ENCODE measurements at places on chromosomes 2 and 18.

- no peak for DNase-seq
Measured at GRCh38 chr2:75801234-75801982, 90.7 kb upstream of the GCFC2 start.

GRCh38 chr2:177857538-177857937 lies 215.0 kb downstream of the PDE11A start:
- no peak for DNase-seq

DNA sequence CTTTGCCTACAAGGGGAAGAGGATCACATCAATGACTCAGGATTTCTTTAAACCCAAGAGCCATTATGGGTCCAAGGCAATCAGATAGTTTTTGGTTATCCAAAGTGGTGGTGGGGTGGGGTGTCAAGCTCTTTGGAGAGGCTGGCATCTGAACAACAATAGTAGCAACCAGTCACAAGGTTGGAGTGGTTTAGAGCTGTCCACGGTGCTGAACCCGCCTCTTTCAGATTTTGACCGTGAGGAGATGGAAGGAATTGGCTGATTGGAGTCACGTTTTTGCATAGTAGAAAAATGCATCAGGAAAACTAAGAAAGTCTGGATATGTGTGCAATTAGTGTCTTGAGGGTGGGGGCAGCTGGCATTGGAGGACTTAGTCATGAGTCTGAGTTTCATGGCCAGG lies 159.9 kb downstream of the LOXHD1 start:
- DNase-seq = no peak

GRCh38 chr2:156088587-156088986 lies 243.9 kb downstream of the NR4A2 start:
- DNase-seq = no peak

DNA sequence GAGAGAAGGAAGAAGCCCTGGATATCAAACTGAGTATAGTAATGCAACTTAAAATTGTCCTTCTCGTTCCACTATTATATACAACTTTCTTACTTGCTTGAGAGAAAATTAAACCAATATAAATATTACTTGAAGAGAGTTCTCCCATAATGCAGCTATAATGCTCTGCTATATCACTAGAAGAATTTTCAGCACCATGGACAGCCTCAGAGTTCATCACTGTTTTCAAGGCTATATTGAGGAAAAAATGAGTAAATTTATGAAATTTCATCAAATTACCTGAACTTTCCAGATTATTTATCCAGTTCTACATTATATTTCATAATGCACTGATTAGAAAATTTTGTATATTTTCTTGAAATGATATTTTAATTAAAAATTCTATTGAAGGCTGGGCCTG lies 1053.5 kb upstream of the FAM98A start:
- DNase-seq = no peak

GRCh38 chr2:20617081-20617575 lies 33.8 kb downstream of the HS1BP3 start:
- no peak for DNase-seq

DNA sequence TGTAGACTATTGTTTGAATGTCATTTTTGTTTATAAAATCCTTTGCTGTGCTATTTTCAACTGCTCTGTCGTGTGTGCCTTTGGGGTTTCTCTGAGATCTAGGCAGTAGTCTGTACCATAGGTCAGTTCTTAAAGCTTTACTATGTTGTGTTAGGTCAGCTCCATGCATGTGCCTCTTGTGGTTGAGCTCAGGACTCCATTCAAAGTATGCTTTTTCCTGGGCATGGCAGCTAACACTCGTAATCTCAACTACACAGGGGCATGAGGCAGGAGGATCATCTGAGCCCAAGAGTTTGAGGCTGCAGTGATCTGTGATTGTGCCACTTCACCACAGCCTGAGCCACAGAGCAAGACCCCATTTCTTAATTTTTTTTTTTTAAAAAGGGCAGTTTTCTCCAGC lies 174.4 kb upstream of the SPHKAP start:
- no peak for DNase-seq

DNA sequence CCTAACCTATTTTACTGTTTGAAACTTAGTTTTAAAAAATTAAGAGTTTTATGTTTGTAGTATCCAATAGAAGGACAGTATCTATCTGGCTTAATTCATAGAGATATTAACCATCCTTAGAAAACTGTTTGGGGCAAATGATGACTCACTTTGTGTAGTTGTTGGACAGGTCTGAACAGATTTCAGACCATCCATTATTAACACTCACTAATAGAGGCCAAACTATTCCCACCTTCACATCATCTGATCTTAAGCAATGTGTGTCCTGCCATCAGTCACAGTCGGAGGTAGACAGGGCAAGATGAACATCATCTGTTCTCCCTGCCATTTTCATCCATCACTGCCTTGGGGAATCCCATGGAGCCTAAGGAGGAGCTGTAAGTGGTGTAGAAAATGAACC lies 164.6 kb upstream of the DCC start:
- no peak for DNase-seq

DNA sequence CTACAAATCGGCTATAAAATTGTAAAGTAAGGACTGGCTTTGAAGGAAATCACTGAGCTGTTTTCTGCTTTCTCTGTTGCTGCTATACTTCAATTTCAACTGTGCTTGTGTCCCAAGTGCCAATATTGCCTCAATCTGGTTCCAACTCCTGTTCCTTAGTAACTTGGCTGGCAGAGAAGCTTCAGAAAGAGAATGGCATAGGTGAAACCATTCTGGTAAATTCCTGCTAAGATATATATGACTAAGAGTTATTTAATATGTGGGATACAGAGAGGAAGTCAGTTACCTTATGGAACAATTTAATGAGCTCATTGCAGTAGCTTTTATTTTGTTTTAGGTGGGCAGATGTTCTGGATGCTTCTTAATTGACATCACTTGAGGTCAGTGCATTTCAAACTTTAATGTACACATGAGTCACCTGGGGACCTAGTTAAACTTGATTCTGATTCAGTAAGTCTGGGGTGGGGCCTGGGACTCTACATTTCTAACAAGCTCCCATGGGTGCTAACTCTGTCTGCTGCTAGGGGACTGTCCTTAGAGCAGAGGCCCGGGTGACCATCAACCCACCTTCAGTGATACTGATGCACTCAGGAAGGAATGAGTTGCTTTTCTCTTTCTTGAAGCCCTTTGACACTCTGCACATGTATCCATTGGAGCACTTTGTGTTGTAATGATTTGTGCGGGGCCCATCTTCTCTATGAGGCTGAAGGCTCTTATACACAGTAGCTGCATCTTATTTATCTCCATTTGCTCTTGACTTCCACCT lies 47.6 kb downstream of the LIPG start:
- no peak for DNase-seq

DNA sequence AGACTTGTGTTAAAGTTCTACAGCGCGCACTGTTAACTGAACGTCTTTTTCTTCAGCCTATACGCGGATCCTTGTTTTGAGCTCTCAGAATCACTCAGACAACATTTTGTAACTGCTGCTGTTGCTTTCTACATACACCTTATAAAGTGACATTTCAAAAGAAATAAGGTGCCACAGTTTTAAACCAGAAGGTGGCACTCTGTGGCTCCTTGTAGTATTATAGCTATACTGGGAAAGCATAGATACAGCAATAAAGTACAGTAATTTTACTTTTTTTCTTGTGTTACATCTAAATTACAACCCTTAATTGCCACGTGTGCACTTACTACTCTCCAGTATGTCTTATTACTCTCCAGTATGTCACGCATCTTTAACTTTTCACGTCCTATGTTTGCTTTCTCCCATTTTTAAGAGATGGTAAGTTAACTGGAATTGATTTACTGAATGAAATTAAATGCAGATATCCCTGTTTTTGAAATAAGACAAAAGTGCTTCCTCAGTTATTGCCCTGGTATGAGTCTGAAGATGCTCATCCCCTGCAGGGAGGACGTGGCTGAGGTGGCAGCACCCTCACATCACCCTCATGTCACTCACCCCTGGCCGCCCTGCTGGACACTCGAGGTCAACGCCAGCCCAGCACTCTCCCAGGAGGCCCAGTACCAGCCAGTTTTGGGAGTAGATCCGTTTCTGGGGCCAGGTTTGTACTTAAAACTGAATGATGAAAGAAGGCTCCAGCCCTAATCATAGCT lies 37.8 kb downstream of the GORASP2 start:
- DNase-seq = no peak

DNA sequence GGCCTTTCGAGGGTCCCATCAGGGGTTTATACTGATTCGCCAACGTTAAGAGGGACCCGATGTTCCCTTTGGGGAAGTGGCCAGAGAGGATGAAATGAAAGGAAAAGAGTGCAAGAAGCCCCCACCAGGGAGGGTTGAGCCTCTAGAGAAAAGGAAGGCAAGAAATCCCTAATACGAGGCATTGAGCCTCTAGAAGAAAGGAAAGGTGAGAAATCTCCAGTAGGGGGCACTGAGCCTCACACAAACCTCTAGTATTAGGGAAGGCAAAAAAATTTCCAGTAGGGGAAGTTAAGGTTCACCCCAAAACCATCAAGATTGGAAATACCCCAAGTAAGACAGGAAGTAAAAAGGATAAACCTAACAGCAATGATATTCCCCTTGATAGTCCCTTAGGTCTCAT lies 9.8 kb upstream of the SAP130 start:
- no peak for DNase-seq

- no peak for DNase-seq
Measured at GRCh38 chr2:226984750-226985582, 149.1 kb downstream of the RHBDD1 start.

- no peak for DNase-seq
Measured at GRCh38 chr2:74756356-74756890, 77.5 kb upstream of the HK2 start.

GRCh38 chr2:187916799-187917198 lies 362.6 kb upstream of the TFPI start:
- no peak for DNase-seq

GRCh38 chr2:200367155-200367554 lies 60.7 kb downstream of the SPATS2L start:
- no peak for DNase-seq

DNA sequence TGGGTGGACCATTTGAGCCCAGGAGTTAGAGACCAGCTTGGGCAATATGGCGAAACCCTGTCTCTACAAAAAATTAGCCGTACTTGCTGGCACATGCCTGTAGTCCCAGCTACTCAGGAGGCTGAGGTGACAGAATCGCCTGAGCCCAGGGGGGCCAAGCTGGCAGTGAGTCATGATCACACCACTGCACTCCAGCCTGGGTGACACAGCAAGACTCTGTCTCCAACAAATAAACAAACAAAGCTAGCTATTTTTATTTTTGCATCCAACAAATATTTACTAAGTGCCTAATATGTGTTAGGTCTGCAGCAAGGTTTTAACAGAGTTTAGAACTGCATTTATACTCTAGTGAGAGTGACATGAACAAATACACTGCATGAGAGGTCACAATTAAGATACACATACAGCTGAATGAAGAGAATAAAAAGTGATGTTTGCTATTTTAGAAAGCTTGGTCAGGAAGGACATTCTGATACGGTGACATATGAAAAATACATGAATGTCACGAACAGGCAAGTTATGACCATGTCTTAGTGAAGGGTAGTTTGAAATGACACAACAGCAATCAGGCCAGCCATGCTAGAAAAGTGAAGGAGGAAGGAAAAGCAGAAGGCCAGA lies 83.2 kb upstream of the FRZB start:
- DNase-seq = no peak

DNA sequence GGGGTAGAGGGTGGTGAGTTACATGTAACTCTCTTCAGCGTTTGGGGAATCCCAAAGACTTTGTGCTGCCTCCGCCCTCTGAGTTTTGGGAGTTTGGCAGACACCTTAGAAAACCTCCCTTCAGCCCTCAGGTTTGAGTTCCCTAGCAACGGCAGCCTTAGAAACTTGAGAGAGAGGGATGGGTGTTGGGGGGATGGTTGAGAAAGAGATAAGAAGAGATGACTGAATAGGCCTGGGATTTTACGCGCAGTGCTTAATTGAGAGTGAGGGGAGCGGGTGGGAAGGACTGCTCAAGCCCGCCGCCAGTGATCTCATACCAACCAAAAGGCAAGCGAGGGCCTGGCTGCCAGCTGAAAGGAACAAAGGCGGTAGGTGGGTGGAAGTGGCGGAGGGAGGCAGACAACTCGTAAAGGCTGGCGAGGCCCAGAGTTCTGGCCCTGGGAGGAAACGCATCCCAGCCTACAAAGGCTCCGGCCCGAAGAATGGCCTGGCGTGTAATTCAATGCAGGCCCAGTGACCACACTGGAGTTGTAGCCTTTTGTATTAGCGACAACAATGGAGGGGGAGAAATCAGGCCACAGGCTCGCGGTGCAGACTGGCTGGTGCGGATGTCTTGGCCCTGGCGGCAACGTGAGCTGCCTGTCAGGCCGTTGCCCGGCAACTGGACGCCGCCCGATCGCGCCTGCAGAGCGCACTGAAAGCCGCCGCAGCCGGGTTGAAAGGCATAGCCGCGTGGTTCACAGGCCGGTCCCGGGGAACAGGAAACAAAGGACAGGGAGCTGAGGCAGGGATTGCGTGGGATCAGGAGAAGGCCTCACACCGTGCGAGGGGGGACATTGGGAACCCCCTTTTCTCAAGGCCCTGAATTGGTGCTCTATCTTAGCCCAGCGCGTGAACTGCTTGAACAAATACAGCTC lies 39.9 kb upstream of the DARS1 start:
- no peak for DNase-seq

DNA sequence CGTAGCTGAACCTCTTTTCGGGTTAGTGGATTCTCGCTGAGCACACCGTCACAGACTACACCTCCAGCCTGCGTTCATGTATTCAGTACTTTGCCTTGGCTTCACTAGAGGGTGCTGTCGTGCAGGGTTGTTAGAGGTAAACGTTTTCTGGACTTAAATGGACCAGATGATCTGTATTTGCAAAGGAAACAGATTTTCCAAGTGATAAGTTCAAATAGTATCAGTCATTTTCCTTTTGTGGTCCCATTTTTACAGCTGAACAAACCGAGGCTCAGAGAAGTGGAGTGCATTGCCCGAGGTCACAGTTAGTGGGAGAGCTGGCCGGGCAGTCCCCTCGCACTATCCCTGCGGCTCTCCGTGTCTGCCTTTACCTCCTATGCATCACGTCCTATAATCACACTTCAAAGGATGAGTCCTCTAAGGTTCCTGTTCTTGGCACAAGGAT lies 125.9 kb downstream of the MAP4K4 start:
- no peak for DNase-seq

- no peak for DNase-seq
Measured at GRCh38 chr2:147345246-147345645, 499.6 kb upstream of the ACVR2A start.

- no peak for DNase-seq
Measured at GRCh38 chr18:9779630-9780029, 71.5 kb downstream of the RAB31 start.

DNA sequence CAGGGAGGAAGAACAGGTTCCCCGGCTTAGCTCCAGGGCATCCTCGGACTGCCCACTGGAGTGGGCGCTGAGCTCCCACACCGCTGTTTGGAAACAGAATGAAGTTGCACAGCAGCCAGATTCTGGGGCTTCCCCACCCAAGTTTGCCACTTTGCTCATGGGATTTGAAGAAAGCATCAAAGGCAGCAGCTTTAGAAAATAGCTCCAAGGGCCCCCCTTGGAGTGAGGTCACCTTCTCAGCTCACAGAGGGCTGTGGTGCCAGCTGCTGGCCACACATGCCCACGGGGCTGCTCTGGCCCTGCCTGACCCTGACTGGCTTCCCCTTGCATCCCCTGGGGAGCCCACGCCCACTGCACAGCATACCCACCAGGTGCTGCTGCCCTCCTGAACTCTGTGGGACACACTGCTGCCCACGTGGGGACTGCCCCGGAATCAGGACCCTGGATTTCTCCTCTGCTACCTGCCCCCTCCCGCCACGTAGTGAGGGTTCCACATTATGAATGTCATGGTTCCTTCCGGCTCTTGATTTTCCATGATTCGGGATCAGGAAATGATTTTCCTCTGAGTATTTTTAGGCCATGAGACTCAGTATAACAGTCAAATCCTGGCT lies 70.3 kb downstream of the TGOLN2 start:
- no peak for DNase-seq

- no peak for DNase-seq
Measured at GRCh38 chr18:13253786-13254688, 35.5 kb downstream of the LDLRAD4 start.

- DNase-seq = no peak
Measured at GRCh38 chr2:236918545-236918944, 167.1 kb upstream of the COPS8 start.
